Right ventricle myocardium superior (tissue), 1 donor: ENCODE measurements at places on chromosomes 5 and 9.

GRCh38 chr5:15645381-15646160 lies 145.6 kb downstream of the FBXL7 start:
- DNase-seq: no peak

- no peak for DNase-seq
These were observed 159.9 kb downstream of the GOLPH3 start for GRCh38 chr5:32014096-32014745.

DNA sequence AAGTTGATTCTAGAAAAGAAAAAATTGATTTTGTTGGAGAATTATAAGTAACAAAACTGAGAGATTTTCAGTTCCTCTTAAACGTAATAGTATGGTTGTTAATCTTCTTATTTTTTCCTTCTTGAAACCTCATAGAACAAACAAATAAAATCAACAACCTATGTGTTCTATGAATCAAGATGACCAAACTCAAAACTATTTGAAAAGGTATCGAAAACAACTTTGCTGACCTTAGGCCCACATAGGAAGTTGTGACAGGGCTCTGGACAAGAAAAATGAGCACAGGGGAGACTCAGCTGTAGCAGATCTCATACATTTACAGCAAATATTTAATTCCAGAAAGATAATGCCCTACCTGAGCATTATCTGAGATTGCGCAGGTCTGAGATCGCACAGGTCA lies 169.4 kb upstream of the CCNH start:
- no peak for DNase-seq

GRCh38 chr9:92954049-92954861 lies 6.9 kb downstream of the FGD3 start:
- no peak for DNase-seq

DNA sequence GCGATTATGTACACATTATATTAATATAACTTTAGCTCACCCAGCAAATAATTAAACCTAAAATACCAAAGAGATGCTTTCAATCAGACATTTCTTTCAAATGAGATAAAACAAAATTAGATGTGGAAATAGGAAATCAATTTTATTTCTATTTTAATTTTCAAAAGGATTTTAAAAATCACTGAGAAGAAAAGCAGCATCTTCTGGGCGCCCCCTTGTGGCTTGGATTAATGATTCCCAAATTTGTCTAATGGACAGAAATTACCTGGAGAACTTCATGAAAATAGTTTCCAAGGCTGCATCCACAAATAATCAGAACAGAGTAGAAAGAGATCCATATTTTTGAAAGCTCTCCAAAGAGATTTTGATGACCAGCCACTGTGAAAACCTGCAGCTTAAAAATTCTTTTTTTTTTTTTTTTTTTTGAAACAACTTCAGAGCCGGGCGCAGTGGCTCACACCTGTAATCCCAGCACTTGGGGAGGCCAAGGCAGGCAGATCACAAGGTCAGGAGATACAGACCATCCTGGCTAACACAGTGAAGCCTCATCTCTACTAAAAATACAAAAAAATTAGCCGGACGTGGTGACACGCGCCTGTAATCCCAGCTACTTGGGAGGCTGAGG lies 50.9 kb upstream of the CEMIP2 start:
- no peak for DNase-seq

DNA sequence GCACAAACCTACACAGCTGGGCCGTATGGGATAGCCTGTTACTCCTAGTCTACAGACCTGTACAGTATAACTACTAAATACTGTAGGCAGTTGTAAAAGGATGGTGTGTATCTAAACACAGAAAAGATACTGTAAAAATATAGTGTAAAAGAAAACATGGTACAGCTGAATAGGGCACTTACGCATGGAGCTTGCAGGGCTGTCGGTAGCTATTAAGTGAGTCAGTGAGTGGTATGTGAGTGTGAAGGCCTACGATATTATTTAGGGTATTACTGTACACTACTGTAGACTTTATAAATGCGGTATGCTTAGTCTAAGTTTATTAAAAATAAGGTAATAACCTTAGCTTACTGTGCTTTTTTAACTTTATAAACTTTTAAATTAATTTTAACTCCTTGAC lies 1.2 kb downstream of the ZCCHC9 start:
- no peak for DNase-seq

DNA sequence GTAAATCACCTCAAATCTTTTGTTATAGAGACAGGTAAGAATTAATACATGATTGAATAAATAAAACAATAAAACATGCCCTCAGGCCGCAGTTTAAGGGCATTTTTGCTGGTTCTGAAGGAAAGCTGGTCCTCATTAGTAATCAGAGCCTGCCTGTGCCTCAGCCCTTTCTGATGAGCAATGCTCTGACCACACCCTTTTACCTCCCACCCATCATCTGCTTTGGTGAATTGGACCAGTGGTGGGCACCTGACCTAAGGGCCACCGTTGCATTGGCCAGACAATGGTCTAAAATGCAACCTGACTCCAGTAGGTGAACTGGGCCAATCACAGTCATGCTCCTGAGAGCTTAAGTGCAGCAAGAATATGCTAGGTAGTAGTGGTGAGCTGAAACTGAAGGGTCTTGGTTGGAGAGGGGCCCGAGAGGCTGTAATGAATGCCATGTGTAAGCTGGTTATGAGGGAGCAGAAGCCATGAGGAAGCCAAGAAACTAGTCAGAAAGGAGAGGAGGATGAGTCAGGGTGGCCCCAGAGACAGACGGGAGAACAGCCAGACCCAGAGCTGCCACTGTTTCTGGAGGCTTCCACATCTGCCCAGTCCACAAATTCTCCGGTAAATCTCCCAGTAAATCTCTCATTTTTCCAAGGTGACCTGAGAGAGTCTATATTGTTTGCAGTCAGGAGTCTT lies 45.5 kb upstream of the ZSWIM6 start:
- no peak for DNase-seq

GRCh38 chr5:158629591-158630312 lies 470.0 kb downstream of the EBF1 start:
- no peak for DNase-seq

DNA sequence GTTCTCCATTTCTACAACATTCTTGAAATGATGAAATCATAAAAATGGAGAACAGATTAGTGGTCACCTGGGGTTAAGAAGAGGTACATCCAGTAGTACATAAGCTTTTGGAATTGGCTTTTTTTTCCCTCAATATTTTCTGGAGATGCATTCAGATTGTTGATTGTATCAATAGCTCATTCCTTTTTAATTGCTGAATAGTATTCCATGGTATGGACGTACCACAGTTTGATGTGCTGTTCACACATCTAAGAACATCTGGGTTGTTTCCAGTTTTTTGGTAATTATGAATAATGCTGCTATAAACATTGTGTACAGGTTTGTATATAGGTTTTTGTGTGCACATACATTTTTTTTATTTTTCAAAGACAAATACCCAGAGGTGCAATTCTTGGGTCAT lies 130.0 kb downstream of the PPP2R2B start:
- DNase-seq: no peak

GRCh38 chr5:117769877-117770276 lies 1195.3 kb upstream of the SEMA6A start:
- no peak for DNase-seq

DNA sequence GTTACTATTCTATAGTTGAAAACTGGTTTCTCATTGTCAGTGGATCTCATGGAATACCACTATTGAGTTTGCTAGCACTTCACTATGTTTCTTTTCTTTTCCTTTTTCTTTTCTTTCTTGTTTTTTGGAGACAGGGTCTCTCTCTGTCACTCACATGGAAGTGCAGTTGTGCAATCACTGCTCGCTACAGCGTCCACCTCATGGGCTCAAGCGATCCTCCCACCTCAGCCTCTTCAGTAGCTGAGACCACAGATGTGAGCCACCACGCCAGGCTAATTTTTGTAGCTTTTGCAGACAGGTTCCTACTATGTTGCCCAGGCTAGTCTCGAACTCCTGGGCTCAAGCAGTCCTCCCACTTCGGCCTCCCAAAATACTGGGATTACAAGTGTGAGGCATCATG lies 42.7 kb upstream of the VCAN start:
- no peak for DNase-seq

DNA sequence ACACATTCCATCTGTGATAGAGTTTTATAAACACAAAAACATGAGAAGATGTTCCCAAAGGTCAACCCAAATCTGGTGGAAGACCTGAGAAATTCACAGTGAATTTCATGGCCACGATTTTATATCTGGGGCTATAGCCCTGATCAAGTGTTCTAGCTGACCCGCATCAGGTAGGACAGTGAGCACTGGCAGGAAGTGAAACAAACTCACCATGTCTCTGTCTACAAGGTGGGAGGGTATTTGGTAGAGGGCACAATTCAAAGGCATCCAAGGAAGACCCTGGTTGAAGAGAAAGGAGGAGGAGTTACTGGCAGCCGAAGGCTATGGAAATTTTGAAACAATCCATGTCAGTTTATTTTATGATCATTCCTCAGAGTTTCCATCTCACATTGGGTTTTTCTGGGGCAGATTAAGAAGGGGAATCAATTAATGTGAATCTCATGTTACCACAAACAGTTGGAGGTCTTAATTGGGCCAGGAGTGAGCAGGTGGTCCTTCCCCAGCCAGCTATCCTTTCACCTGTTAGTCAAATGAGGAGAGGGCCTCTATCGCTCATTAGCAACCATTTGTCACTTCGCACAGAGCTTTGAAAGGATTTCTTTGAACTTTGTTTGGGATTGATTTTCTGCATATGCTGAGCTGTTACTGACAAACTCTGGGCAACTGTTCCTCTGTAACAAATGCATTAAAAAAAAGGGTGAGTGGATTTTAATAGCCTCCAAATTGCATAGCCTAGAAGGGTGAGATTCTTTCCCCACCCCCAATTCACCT lies 612.0 kb upstream of the CLINT1 start:
- no peak for DNase-seq

- DNase-seq: no peak
These were observed 1.4 kb downstream of the NCS1 start for GRCh38 chr9:130173666-130173983.

DNA sequence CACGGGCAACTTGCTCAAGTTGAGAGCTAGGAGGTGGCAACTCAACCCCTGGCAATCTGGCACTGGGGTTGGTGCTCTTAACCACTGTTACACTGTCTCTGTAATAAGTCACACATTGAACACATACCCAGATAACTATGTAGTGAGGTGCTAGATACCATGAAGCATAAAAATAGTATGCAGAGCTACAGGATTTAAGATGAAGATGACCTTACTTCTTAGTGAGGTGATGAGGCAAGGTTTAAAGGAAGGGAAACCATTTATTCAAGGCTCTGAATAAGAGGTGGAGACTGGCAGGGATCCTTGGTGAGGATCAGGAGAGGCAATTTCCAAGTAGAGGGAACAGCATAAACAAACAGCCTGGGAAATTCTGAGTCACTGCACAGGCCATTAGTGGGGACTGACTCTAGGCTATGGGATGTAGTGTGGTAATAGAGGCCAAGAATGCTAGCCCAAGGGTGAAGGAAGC lies 67.6 kb upstream of the NR3C1 start:
- DNase-seq: no peak

GRCh38 chr5:106894964-106895363 lies 775.8 kb downstream of the EFNA5 start:
- no peak for DNase-seq

DNA sequence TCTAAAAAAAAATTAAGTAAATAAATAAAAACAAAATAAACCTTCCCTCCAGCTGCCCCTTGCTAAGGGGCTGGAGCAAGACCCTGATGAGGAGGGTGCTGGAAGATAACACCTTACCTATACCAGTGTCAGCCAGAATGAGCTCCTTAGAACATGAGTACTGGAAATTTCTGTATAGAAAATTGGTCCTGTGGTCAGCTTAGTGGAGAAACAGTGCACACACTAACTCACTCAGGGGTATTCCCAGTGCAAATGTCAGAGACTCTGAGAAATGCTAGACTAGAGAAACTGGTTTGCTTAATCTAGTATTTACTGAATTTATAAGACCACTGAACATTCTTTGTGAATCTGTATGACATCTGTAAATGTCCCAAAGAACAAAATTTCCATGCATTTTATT lies 62.1 kb upstream of the CTXN3 start:
- DNase-seq: no peak

- no peak for DNase-seq
These were observed 21.3 kb downstream of the ABCA1 start for GRCh38 chr9:104906441-104907277.

GRCh38 chr5:130024006-130024405 lies 119.7 kb downstream of the CHSY3 start:
- no peak for DNase-seq

GRCh38 chr5:66339896-66340295 lies 195.8 kb downstream of the SREK1 start:
- DNase-seq: no peak

- DNase-seq: no peak
These were observed 15.7 kb upstream of the AGXT2 start for GRCh38 chr5:35063414-35063813.

- DNase-seq: no peak
These were observed 21.0 kb upstream of the ALDH1B1 start for GRCh38 chr9:38371495-38371894.

GRCh38 chr5:92401492-92401891 lies 1018.4 kb upstream of the ARRDC3 start:
- no peak for DNase-seq

DNA sequence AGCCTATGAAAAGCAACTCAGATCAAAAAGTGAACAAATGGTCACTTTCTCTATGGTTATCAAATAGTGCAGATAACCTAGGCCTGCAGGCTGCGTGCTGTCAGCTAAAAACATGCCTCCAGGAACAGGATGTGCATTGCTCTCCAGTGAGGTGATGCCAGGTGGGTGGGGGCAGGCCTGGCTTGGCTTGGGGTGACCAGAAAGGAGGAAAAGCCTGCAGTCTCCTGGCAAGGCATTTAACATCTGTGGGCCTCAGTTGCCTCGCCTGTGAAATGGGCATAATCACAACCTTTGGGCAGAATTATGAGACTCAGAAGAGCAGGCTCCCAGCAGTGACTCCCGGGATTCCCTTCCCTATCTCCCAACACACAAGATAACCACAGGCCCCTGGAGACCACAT lies 135.9 kb downstream of the COL23A1 start:
- DNase-seq: no peak

DNA sequence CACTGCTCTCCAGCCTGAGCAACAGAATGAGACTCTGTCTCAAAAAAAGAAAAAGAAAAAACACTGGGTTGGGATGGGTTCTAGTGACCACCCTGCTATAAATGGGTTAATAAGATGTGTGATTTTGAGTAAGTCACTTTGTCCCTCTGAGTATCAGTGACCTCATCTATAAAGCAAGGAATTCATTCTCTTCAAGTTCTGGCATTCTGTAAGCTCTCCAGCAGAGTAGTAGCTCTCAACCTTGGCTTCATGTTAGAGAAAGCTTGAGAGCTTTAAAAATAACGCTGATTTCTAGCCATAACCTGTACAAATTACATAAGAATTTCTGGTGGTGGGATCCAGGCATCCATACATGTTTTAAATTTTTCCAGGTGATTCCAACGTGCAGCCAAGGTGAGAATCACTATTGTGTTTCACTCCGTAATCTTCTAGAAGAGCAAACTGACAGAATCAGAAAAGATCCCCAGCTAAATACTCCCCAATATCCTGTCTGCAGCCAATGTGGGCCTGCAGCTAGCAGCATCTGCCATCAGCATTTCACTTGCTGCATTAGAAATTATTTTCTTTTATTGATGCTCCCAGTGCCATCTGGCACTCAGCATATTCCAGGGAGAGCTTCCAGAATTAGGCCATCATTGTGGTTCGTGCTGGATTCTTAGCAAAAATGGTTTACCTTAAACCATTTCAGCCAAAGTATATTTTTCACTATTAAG lies 109.4 kb downstream of the FEM1C start:
- no peak for DNase-seq
